Foreskin fibroblast (primary cell): ENCODE measurements at places on chromosomes 1 and 21.

- no peak for DNase-seq
Measured at GRCh38 chr1:22089787-22090186, 37.3 kb downstream of the CDC42 start.

GRCh38 chr21:38356883-38357625, 100.3 kb downstream of the KCNJ15 start:
- DNase-seq, result no peak

DNA sequence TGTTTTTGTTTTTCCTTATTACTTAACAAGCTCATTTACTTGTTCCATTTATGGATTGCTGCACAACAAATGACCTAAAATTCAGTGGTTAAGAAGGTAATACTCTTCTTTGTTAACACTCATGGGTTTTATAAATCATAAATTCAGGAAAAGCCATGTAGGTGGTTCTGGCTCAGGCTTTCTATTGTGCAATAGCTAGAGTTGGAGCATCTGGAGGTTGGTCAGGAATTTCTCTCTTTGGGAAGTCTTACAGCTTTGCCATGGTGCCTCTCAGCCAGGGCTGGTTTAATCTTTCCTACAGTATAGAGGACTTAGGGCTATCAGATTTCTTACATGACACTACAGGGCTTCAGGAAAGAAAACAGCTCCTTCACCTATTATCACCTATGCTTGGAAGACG, 1677.1 kb downstream of the KCNT2 start:
- no peak for DNase-seq

DNA sequence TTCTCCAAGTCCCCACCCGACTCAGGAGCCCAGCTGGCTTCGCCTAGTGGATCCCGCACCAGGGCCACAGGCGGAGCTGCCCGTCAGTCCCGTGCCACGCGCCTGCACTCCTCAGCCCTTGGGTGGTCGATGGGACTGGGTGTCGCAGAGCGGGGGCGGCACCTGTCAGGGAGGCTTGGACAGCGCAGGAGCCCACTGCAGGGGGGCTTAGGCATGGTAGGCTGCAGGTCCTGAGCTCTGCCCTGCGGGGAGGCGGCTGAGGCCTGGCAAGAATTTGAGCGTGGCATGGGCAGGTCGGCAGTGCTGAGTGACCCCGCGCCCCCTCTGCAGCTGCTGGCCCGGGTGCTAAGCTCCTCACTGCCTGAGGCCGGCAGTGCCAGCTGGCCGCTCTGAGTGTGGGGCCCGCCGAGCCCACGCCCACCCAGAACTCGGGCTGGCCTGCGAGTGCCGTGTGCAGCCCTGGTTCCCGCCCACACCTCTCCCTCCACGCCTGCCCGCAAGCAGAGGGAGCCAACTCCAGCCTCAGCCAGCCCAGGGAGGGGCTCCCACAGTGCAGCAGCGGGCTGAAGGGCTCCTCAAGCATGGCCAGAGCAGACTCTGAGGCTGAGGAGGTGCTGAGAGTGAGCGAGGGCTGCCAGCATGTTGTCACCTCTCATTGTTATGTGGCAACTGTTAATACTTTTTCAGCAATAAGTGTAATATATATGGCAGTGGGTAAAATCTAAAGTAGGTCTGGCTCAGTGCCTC, 548.4 kb upstream of the BRINP3 start:
- DNase-seq, result no peak

- peak; percentile 14 for DNase-seq
Measured at GRCh38 chr1:174883409-174883808, 116.3 kb upstream of the CACYBP start.

DNA sequence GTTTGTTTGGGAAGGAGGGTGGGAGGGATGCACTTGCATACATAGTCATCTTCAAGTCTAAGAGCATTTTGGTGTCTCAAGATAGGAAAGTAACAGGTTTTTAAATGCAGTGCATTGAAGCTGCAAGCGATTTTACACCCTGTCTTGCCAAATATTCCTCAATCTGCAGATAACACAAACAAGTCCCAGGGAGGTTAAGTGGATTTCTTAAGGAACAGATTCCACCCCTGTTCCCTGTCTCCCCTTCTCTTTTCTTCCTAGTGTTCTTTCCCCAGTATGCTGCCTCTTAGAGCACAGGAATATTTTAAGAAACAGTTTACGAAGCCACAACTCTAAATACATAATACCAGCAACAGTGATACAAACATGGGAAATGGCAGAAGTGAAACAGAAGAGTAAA, 389.9 kb downstream of the PLPP3 start:
- DNase-seq, result no peak

- DNase-seq, result no peak
Measured at GRCh38 chr1:24195136-24195535, 8.0 kb upstream of the IFNLR1 start.

DNA sequence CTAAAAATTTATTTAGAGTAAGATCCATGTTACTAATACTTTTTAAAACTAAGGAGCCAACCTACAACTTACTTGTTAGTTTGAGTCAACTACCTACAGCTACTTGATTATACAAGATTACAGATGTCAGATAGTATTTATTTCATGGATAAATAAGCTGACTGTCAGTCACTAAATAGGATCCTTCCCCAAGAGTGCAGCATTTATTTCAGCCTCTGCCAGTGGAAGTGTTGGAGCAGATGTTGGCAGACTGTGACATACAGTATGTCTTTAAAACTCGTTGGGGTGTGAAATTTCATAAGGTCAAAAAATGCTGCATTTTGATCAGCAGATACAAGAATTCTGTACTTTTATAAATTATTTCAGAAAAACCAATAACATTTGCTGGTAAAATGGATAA, 156.2 kb downstream of the AKT3 start:
- no peak for DNase-seq

DNA sequence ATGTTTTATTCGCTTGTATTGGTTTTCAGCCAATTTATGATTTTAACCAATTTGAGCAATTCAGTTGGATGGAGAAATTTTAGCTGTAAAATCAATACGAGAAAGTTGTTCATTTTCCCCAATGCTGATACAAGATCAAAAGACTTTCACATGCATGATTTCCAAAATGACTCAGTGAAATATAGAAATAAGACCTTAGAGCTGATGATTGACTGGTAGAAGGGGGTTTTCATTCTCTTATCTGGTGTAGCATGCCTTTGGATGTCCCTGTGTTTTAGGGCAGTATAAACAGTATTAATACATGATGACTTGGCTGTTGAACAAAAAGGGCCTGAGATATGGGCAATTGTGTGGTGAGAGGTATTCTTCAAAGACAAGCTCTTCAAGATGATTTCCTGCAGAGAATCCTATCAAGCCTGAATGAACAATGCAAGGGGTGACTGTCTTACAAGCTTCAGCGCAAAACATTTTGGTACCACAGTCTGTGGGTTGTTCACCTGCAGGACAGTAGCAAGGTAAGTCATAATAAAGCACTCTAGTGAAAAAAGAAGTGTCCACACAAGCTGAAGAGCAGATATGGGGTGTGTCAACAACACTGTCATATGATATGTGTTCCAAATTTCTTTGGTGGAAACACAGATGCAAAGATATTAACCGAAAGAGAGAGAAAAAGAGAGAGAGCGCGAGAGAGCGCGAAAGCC, 156.2 kb downstream of the TNFSF18 start:
- DNase-seq, result no peak

DNA sequence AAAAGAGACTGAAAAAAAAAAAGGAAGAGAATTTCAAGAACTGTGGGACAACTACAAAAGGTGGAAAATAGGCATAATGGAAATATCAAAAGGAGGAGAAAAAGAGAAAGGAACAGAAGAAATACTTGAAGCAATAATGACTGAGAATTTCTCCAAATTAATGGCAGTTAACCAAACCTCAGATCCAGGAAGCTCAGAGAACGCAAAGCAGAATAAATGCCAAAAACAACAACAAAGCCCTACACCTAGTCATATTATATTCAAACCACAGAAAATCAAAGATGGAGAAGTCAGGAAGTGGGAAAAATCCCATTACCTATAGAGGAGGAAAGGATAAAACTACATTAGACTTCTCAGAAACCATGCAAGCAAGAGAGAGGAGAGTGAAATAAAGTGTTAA, 20.7 kb upstream of the AHCYL1 start:
- peak; percentile 20 for DNase-seq

- DNase-seq, result no peak
Measured at GRCh38 chr1:89487972-89488371, 36.7 kb upstream of the LRRC8B start.

GRCh38 chr1:225710804-225711203, 57.9 kb upstream of the ENAH start:
- no peak for DNase-seq

GRCh38 chr1:18723206-18723605, 92.6 kb downstream of the PAX7 start:
- DNase-seq, result no peak

GRCh38 chr1:236122176-236122575, 20.2 kb upstream of the GPR137B start:
- DNase-seq, result no peak

GRCh38 chr1:233620065-233620464, 6.2 kb downstream of the KCNK1 start:
- no peak for DNase-seq

DNA sequence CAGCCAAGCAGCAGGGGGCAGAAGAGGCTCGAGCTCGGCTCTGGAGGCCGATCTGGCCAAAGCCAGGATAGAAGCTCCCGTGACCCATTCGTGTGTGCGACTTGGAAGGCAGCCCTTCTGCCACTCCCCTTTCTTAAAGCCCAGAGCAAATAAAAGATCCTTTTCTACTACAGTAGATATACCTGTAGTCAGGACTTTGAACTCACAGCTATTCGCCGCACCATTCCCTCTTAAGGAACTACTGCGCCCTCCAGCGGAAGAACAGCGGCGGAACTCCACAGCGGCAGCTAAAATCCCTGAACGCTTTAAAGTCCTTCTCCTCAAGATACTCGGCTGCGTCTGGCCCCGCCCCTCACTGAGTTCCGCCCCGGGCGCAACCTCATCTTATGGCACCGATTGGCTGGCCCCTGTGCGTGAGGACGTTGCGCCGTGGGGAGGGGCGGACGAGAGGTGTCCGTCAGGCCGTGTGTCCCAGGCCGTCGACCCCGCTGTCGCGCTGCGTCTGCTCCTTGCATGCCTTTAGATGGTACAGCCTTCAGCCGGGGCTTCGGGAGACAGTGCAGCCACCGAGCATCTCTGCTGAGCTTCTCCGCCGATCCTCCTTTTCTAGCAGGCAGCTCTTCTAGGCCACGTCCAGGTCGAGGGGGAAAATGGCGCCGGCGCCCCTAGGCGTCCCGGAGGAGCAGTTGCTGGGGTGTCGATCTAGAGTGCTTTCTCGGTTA, at the start of gene LRIG2:
Gene LRIG2 (plus strand): TSS at position 442 of the 722 bp plus-strand sequence. CDS start 209 bp downstream, at position 651.
- peak; percentile 99 for DNase-seq

- no peak for DNase-seq
Measured at GRCh38 chr1:19262047-19262446, 10.4 kb downstream of the MRTO4 start.

GRCh38 chr1:20136249-20136648, 2.9 kb upstream of the PLA2G2F start:
- DNase-seq, result no peak

DNA sequence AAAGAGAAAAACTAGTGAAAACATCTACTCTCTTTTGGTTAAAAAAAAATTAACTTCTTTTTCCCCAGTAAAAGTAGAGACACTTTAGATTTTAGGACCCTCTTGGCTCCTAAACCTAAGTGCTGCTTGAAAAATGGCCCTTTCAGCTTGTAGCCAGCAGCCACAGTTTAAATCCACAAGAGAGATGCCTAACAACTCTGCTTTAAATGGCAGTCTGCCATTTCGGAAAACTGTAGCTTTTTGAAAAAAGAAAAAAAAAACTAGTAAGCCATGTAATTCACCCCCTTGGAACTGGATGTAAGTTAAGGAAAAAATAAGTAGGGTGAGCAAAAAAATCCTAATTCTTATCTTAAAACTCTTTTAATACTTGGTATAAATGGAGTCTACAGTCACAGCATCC, 56.0 kb downstream of the LHX9 start:
- DNase-seq, result no peak

- DNase-seq, result no peak
Measured at GRCh38 chr1:22875841-22876240, 96.8 kb downstream of the LACTBL1 start.

- peak; percentile 90 for DNase-seq
Measured at GRCh38 chr21:27425574-27425973, 458.7 kb upstream of the ADAMTS5 start.

GRCh38 chr1:237938553-237938952, 47.8 kb upstream of the ZP4 start:
- DNase-seq, result no peak

- DNase-seq, result no peak
Measured at GRCh38 chr1:176774224-176774623, 311.2 kb downstream of the PAPPA2 start.

DNA sequence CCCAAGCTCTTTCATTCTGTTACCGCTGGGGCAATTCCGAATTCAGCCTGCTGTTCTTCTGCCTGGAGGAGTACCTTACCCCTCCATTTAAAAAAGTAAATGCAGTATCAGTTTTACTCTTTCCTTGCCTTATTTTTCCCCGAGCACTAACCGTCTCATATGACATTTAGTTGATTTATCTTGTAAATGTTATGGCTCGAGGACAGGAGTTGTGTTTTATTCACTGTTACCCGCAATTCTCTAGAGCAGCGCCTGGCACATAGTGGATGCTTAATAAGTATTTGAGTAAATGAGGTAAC, 425 bp upstream of the TADA1 start:
- no peak for DNase-seq

DNA sequence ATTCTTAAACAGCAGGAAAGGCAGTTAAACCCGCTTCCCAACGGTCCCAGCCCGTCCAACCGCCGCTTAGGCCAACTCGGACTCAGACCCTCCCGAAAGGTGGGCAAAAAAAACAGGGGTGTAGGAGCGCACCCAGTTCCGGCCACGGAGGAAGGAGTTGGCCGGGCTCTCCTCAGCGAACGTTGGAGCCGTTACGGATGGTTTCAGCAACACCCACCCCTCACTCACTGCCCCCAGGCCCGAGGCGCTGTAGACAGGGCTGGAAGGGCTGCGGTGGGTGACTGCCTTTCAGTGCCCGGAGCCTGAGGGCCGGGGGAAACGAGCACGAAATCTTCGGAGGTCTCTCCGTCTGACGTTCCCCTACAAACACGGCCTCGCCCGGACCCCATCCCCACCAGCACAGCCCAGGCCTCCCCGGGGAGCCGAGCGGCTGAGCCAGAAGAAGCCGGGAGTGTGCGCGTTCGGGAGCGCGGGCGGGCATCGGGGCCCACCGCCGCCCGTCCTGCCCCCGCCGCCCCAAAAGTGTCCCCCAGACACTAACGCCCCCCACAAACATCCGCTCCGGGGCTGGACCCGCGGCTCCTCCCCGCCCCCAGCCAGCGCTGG, 1.3 kb downstream of the KDM5B start:
- no peak for DNase-seq

DNA sequence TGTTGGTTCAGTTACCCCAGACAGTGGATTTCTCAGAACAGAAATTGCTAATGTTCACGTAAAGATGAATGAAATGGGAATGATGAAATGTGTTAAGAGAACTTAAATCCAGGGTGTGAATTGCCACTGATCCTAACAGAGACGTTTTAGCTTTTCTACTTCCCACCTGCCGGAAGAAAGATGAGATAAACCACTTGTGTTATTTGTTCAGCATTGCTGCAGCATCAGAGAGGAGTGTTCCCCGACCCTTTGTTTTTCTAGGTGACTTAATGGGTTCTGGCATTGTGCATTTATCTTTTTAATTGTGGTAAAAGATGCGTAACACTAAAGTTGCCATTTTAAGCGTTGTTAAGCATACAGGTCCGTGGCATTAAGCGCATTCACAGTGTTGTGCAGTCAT, 122.3 kb downstream of the GALNT2 start:
- DNase-seq, result no peak
